ENCODE measurements at places on chromosomes 2 and 18.

- DNase-seq = no peak
Measured at GRCh38 chr18:75088021-75088506, 120.9 kb downstream of the PTGR3 start.

- no peak for DNase-seq
Measured at GRCh38 chr18:42185486-42185885, 230.5 kb downstream of the PIK3C3 start.

GRCh38 chr2:37394796-37395555, 50.5 kb downstream of the QPCT start:
- no peak for DNase-seq

DNA sequence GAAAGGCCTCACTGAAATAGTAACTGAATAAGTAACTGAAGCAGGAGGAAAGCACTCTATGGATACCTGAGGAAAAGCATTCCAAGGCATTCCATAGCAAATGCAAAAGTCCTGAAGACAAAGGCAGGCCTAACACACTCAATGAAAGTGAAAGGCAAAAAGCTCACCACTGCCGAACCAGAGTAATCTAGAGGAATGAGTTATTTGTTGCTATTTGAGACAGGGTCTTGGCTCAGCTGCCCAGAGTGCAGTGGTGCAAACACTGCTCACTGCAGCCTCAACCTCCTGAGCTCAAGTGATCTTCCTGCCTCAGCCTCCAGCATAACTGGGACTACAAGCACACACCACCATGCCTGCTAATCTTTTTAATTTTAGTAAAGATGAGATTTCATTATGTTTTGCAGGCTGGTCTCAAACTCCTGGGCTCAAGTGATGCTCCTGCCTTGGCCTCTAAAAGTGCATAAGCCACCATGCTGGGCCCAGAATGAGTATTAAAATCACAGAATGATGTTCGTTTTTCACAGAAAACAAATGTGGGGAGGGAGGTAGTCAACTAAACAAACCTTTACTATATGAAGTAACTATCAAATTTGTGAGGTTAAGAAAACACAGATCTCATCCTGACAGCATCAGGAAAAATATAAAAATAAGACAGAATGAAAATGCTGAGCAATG, 17.9 kb downstream of the PIAS2 start:
- DNase-seq = no peak

GRCh38 chr2:133605011-133605765, 36.9 kb upstream of the NCKAP5 start:
- no peak for DNase-seq

DNA sequence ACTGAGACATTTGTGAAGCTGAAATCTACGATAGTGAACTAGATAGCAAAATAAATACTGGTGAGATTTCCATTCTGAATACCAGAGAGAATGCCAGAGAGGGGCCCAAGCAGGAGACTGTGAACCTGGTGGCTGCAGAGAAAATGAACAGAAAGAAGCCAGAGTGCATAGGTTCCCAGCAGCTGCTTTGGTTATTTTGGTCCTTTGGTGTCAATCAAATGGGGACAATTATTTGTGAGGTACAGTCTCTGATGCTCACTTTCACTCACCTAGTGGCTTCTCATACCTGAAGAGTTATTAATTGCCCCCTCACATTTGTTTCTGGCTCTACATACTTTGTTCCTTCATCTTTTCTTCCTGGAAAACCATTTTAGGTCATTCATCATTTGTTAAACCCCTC, 812.1 kb downstream of the CPS1 start:
- no peak for DNase-seq

- DNase-seq = no peak
Measured at GRCh38 chr2:69166812-69167468, 154.0 kb downstream of the ANTXR1 start.

DNA sequence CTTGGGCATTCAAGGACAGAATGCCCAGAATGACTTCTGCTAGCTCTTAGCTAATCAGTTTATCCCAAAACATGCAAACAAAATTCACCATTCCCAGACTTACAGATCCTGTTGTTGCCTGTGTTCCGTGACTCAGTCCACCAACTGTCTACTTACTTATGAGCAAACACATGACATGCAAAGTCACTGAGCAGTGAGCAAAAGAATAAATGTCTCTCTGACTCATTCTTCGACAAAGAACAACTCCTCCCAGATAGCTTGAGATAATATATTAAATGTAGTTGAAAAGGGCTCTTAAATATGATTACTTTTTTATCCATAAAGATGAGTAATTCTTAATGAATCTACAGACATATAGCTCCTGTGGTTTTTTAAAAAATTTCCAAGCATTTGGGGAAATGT, 9.0 kb upstream of the CREG2 start:
- no peak for DNase-seq

GRCh38 chr2:157903626-157904025, 27.5 kb upstream of the ACVR1 start:
- no peak for DNase-seq

DNA sequence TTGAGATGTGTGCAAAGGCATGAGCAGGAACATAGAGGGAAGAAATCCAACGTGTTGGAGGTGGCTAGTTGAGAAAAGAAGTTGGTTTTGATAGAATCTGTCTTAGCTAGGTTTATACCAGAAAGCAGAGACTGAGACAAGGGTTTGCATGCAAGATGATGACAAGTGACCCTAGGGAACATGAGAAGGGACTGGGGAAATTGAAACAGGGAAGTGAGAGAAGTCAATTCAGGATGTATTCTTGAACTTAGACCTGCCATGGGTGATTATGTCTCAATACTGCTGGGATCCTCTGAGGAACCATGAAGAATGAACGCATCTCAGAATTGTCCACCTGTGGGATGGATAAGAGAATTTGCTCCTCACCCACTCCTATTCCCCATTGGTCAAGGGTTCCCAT, 20.5 kb downstream of the IL36A start:
- DNase-seq = no peak

DNA sequence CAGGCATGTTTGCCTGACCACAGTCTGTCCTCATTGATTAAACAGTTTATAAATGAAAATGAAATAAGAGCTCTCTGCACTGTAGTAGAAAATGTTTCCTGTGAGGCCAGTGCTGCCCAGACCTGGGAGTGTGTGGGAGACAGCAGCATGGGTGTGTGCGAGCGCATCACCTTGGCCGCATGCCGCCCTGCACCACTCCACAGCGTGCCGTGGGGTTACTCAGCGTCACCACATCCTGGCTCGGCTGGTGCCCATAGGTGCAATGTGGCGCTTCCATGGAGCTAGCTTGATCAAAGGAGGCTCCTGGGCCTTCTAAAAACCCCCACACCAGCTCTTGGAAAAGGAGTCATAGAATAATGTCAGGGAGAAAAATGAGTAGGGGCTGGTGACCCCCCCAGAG, 76.0 kb upstream of the EPC2 start:
- no peak for DNase-seq

DNA sequence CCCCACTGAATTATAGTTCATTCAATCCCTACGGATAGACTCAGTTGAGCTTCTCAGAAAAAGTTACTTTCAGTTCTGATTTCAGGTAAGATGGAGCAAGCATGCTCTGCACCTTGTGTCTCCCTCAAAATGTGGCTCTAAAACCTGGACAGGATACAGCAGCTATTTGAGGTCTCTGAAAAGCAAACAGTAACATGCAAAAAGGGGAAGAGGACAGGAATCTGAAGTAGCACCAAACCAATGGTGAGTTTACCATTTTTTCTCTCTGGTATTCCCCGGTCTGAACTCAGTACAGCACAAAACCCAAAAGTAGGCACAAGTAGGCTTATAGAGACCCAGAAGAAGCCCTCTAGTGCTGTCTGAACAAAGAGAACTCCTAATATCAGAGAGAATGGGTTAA, 34.1 kb downstream of the LANCL1 start:
- DNase-seq = no peak

DNA sequence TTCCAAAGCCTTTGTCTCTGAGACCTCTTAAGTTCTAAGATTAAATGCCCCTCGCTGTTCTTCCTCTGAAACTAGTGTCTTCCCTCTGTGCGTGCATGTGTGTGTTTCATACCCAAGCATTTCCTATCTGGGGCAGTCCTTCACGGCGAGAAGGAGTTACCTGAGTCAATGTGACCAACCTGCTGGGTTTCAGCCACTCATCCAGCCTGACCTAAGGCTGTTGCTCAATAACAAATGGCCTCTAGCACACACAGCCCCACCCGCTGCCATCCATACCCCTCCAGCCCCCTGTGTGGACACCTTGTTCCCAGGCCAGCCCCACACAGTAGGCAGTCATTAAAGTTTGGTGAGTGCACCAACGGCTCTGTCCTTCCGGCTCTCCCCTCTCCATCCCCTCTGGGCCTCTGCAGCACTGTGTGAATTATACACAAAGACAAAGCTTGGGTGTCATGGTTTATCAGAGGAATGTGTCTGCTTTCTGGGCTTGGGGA, 53.8 kb upstream of the FOSL2 start:
- no peak for DNase-seq

- DNase-seq = no peak
Measured at GRCh38 chr2:24342110-24342910, 18.0 kb downstream of the ITSN2 start.

- DNase-seq = no peak
Measured at GRCh38 chr2:223315813-223316212, 263.8 kb downstream of the KCNE4 start.

- no peak for DNase-seq
Measured at GRCh38 chr2:108594982-108595464, 60.8 kb downstream of the LIMS1 start.

- peak; percentile 32 for DNase-seq
Measured at GRCh38 chr2:232350804-232351685, 27.5 kb upstream of the ALPP start.

DNA sequence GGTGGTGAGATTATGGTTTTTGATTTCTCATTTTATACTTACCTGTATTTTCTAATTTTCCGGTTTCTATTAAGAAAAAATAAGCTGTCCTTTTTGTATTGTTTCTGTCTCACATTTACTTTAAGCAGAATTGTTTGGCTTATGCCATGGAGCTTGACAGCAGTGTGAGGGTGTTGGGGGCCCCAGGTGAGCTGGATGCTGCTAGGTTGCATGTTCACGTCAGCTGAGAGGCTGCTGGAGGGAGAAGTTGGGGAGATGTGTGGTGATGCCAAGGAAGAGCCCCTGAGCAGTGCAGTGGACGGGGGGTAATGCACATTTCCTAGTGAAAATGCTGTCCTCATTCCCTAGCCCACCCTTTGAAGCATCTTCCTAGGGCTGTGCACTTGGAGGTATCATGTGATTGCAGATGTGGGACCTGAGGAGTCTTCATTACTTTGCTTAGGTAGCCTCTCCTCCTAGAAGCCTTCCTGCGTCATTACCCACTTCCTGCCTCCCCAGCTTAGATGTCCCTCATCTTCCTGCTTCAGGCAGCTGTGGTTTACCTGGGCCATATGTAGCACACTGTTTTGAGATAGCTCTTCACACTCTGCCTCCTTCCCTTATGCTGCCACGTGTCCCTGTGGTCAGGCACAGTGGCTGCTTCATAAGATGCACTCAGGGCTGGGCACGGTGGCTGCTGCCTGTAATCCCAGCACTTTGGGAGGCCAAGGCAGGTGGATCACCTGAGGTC, 16.2 kb downstream of the ATG16L1 start:
- no peak for DNase-seq

DNA sequence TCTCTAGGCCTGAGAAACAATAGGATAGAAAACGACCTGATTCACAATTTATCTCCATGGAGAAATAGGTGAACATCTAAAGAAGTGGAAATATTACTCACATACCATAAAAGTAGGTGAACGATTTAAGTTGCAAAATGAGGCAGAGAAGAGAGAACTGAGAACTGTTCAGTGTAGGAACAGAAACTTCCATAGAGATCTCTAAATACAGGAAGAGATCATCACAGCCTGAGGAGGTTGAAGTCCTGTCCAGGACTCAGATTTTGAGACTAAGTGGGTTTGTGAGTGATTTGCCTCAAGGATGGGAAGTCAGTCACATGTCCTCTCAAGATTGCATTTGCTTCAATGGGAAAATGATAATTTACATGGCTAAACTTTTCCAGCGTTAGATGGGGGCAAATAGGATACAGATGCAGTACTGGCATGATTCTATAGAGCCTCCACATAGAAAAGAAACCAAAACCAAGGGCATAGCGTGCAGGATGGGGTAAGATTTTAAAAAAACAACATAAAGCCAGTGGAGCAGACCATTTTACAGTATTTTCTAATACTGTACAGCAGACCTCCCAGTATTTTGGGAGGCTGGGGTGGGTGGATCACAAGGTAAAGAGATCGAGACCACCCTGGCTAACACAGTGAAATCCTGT, 68.8 kb downstream of the MEP1B start:
- no peak for DNase-seq

DNA sequence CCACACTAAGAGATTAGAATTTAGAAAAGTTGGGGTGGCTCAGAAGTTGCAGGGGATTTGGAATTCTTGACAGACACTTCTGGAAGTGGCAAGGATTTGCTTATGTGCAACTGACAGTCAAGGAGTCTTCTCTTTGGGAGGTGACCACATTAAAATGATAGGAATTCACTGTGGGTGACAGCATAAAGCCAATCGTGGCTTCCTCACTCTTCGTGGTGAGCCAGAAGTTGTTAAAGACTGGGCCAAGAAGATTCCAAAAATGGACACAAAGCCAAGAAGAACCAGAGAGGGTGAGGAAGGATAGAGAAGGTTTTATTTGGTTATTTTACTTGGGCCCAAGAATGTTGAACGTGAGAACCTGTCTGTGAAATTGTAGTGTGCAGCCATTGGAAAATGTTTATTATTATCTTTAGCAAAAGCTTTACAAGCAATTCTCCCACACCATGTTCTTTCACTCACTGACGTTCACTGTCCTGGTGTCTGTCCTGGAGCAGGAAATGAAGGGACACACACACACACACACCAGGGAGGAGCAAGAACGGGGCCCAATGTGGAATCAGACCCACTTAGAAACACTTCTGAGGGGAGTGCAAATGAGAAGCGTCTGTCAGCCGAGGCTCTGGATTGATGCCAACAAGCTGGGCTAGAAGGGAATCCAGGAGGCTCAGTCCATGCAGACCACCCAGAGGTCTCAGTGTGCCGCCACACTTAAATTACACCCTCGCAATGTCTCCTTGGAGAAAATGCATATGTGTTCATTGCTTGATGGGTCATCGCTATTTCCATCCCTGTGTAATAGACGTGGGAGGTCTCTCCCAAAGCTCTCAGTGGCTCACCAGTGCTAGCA, 37.2 kb downstream of the STEAP3 start:
- no peak for DNase-seq

GRCh38 chr2:127034883-127035611, 71.9 kb downstream of the BIN1 start:
- no peak for DNase-seq

DNA sequence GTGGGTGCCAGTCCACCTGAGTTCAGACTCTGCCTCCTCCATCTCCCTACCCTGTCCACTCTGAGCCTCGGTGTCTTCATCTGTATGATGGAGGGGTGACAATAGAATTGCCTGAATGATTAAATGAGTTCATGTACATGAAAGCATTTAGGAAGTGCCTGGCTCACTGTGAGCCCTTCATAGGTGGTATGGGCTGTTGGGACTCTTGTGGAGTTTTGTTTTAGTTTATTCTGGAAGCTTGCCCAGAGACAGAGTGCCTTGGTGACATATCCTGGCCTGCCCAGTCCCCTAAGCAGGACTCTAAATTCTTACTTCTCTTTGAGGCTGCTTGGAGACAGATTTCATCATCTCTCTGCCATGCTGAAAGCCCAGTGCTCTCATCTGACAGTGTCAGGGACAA, 24.5 kb upstream of the GIGYF2 start:
- DNase-seq = peak; percentile 26

Data from NCI-H1105 treated with DMSO at 0.1 percent for 48 hours (cell line).